ENCODE measurements at places on chromosomes 16 and 17.

DNA sequence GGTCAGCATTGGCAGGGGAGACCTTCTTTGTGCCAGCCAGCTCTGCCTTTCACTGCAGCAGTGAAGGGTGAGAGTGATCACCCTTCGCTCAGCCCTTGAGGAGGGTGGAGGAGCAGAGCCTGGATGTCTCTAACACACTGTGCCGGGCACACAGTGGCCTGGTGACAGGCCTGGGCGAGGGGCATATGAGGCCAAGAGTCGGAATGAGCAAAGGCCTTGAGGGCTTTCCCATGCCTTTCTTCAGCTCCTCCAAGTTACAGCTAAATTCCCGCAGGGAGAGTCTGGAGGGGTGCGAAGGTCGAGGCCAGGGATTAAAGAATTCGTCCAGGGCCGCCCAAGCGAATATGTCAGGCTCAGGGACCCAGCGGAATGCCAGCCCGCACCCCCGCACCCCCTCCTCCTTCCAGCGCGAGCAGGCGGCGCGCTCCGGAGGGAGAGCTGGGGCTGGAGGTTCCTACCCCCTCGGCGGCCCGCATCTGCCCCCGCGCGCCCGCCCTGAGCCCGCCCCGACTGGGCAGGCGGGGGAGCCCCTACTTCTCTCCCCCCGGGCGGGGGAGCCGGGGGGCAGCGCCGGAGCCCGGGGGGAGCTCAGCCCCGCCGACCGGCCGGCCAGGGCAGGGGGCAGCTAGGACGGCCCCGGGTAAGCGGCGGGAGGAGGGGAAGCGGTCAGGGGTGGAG lies at the start of gene RASL10B:
TSS of gene RASL10B (plus strand) at position 401 of the 678 bp plus-strand sequence. CDS start 3,546 bp downstream, outside the sequence.
- DNase-seq, result no peak

DNA sequence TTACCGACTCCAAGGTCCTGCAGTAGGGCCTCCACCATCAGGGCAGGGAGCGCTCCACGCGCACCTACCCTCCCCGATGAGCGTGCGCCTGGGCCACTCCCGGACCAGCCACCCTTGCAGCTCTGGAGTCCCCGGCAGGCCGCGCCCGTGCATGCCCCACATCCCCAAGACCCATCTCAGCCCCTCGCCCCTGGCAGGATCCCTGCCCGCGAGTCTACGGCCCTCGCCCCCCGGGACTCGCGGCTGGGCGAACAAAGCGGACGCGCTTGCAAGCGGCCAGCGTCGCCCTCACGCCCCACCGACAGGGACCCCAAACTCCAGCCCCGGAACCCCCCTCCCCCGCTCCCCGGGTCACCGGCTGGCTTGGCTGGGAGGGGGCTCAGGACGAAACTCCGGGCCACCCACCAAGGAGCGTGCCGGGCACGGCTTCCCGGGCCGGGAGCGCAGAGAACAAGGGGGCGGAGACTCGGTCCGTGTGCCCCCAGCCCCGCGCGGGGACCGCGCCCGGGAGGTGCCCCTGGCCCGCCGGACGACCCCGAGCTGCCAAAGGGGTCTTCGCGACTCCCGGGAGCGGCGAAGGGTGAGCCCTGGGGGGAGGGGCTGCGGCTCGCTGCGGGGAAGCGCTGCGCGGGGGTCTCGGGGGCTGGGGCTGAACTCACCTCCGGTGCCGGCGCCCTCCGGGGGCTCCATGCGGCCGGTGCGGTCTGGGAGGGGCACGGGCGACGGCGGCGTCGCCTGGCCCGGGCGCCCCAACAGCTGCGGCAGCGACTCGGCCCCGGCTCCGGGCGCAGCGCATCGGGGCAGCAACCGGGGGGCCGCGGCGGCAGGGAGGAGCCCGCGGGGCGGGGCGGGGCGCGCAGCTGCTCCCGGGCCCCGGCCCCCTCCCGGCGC lies at the start of gene DBNDD1:
TSS of gene DBNDD1 (minus strand) at position 805 of the 891 bp plus-strand sequence. CDS start at position 690, 115 bp downstream.
- no peak for DNase-seq

- DNase-seq, result no peak
These were observed 47.0 kb downstream of the COTL1 start for GRCh38 chr16:84570739-84571403.

DNA sequence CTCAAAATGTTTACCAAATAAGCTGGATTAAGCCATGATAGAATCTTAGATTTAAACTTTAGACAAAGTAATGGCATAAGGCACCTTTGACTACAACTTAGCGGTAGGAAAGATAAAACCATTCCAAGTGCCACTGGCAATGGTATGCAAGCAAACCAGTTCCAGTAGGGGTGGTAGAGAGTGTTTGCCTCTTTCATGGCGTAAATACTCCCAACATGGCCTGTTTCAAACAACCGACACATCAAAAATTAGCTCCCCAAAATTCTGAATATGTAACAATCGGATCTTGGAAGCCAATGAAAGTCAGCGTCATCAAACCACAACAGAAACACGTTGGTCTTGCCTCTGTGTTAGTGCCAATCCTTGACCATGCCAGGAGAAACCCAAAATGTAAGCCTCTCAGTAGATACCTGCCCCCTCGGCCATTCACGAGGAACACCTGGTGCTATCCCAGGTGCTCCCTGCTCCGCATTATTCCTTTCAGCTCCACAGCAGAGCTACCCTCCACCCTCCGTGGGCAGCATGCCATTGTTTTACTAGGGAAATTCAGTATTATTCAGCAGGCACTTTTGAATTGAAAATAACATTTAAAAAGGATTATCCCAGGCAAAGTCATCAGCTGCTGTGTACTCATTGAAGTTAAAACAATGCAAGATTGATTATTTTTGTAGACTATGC lies 307.8 kb upstream of the CDH11 start:
- DNase-seq, result no peak

GRCh38 chr16:48609652-48610029 lies 339 bp downstream of the N4BP1 start:
- no peak for DNase-seq

DNA sequence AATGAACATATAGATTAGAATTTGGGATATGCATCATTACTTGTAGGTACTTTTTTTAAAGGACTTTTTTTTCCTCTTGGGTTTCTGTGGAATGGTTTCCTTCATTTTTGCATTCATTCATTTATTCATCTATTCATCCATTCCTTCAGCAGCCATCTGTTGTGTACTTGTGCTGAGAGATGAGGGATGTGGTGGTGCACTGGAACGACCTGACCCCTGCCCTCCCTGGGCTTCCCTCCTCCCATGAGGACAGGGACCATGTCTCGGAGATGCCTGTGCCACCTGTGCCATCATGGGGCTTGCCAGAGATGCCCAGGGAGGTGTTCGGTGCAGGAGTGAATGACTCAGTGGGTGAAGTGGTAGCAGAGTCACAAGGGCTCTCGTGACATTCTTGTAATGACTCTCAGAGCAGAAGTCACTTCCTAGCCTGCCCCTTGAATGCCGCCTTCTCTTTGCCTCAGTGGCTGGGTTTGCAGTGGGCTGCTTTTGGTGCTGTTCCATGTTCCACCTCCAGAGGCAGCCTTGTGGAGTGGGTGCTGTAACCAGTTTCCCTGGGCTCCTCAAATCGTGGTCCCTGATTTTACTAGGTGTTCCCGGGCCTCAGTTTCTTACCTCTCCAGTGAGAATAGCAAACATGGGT lies 43.9 kb downstream of the CLEC16A start:
- no peak for DNase-seq

GRCh38 chr17:39863918-39864746 lies at the start of gene IKZF3:
IKZF3 (minus strand) TSS chr17:39864312; CDS start chr17:39864126, 186 bp downstream.
- no peak for DNase-seq

- no peak for DNase-seq
These were observed 255.9 kb downstream of the KATNIP start for GRCh38 chr16:27805828-27806351.

GRCh38 chr16:64545768-64546167 lies 576.1 kb downstream of the CDH11 start:
- no peak for DNase-seq

DNA sequence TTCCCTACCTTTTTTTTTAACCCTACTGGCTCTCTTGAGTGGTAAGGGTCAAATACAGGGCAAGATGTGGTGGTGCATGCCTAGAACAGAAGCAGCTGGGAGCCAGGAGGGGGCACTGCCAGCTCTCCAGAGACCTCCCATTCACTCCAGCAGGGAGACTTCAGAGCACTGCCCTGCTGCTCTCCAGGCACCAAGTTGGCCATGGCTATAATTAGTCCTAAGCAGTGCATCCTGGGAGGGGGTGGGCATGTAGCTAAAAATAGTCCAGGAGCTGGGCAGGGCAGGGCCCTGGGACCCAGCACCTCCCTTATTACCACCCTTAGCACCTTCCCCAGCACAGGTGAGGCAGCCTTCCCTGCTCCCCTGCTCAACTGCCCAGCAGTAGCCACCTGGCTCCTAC lies 3.5 kb downstream of the CORO6 start:
- no peak for DNase-seq

- no peak for DNase-seq
These were observed 57.4 kb downstream of the HS3ST3A1 start for GRCh38 chr17:13544292-13544691.

Measured in SHP77 treated with DMSO at 0.1 percent for 48 hours (cell line).